ENCODE measurements at places on chromosomes 6 and 20.
A peak's percentile ranks its signal among the peaks of the same experiment; 100 is the strongest.

DNA sequence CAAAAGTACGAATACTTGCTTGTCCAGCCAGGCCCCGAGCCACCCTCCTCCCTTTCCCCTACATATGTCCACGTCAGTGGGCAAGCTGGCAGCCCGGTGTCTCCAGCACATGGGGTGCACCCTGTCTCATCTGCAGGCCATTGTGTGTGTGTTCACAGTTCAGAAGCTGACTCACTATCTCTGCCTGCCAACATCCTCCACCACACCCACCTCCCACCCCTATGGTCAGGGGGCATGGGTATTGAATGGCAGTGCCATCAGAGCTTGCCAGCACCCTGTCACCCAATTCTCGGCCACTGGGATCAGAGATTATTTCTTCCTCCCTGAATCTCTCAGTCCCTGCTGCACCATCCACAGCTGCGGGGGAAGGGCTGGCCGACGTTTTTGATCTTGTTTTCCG lies 195.7 kb downstream of the FARS2 start:
- DNase-seq, result peak; percentile 60

DNA sequence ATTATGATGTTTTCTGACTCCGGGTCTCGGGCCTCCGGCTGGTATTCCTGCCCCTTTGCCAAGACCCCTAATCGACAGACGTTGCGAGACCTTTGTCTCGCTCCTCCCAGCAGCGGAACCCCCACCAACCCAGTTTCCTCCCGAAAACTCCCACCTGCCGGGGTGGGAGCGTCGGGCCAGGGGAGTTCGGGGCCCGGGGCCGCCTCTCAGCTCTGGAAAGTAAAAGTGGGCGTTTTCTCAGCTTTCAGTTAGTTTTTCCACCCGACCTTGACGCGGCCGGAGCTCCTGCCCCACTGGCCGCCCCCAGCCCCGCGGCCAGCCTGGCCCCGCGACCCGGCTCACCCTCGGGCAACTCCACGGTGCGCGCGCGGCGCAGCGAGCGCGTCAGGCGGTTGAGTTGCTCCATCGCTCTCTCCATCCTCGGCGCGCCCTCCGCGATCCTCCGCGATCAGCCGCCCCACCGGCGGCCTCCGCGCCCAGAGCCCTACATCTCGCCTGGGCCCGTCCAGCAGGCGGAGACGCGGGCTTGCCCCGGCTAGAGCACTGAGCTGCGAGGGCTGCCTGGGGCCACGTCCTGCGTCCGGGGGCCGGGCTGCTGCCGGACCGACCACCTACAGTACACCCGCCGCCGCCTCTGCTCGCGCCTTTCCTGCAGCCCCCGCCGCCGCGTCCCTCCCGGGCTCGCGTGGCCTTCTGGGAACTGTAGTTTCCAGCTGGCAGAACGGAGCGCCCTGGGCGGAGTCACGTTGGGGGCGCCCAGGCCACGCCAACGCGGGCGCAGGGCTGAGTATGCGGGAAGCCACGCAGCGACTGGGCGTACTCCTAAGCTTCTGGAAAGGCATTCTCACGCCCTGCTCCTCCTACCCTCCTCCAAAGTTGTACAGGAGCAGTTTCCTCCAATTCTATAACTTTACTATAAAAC lies at the start of gene HACE1:
Gene HACE1 (minus strand): TSS at position 695 of the 922 bp plus-strand sequence. CDS start 277 bp downstream, at position 418.
- peak; percentile 98 for DNase-seq

DNA sequence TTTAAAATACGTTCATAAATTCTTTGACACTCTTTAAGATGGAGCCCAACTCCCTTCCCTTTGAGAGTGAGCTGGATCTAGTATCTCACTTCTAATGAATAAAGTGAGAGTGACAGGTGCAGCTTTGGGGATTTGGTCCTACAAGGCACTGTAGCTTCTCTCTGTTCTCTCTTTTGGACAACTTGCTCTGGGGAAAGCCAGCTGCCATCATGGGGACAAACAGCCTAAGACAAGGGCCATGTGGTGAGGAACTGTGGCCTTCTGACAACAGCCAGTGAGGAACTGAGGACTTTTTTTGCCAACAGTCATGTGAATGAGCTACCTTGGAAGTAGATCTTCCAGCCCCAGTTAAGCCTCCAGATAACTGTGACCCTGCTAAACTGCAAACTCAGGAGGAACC lies 272.8 kb upstream of the AGPAT4 start:
- no peak for DNase-seq

DNA sequence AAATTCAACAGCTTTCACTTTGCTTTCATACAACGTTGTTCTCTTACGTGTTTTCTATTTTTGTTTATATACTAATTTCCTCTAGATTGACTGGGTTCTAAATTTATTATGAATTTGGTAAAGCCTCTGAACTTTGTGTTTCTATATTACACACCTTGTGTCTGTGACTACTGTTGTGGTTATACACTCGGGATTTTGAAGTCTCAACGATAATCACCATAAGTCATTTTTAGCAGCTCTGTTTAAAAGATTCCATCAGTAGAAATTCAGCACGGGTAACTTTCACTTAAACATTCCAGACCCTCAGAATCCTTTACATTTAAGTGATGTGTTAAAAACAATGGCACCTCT lies 31.8 kb upstream of the HBS1L start:
- no peak for DNase-seq

DNA sequence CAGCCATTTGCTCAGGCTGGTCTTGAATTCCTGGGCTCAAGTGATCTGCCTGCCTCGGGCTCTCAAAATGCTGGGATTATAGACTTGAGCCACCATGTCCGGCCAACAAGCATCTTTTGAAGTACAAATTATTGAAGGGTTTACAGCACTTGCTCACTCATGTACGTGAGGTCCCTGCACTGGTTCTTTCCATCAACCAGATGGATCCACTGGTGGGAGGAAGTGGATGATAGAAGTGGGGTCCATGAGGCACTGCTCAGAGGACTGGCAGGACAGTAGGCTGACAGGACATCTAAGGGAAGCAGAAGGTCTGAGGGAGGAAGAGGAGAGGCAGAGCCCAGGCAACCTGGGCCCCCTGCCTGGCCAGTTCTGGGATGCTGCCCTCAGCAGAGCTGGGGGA lies 109.2 kb upstream of the NXT1 start:
- DNase-seq, result no peak

- no peak for DNase-seq
These were observed 89.9 kb downstream of the PDE7B start for GRCh38 chr6:135941275-135942025.

- DNase-seq, result peak; percentile 72
These were observed 126.0 kb upstream of the SLC2A12 start for GRCh38 chr6:134178161-134179044.

GRCh38 chr20:16115911-16116552 lies 457.2 kb downstream of the KIF16B start:
- no peak for DNase-seq

- DNase-seq, result no peak
These were observed 24.1 kb downstream of the DEK start for GRCh38 chr6:18240230-18240629.

Data from posterior cingulate gyrus (tissue), 11 donors.